CD4-positive, alpha-beta T cell (primary cell): ENCODE measurements at places on chromosomes 13 and 19.

- no peak for DNase-seq
Measured at GRCh38 chr19:41309180-41310032, 566 bp upstream of the CCDC97 start.

GRCh38 chr13:38494445-38494844 is 144.8 kb downstream of the UFM1 start:
- DNase-seq, result no peak

DNA sequence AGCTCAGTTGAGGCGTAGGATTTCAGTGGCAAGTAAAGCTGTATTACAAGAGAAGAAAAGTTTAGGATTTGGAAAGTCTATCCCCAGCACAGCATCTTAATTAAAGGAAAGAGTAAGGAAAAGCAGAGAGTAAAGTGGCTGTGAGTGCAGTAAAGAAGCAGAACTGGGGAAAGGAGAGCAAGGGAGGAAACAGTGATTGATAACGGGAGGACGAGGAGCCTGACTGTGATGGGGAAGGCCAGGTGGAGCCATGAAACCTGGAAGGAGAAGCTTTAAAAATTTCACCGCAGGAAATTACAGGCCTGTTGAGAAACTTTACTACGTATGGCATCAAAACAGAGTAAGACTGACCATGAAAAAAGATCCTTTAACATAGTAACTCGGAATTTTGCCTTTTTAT is 175.6 kb downstream of the SHISA2 start:
- no peak for DNase-seq

DNA sequence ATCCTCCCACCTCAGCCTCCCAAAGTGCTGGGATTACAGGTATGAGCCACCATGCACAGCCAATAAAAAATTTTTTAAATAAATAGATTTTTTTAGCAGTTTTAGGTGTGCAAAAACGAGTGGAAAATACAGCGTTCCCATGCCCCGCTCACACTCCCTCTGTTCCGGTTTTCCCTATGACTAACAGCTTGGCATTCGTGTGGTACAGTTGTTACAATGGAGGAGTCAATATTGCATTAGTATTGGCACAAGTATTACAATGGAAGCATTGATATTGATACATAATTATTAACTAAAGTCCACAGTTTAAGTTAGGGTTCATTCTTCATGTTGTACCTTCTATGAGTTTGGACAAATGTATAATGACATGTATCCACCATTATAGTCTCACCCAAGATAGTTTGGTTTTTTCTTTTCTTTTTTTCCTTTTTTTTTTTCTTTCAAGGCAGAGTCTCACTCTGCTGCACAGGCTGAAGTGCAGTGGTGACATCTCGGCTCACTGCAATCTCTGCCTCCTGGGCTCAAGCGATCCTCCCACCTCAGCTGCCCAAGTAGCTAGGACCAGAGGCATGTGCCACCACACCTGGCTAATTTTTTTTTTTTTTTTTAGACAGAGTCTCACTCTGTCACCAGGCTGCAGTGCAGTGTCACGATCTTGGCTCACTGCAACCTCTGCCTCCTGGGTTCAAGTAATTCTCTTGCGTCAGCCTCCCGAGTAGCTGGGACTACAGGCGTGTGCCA is 15.4 kb upstream of the RAB20 start:
- DNase-seq, result no peak

DNA sequence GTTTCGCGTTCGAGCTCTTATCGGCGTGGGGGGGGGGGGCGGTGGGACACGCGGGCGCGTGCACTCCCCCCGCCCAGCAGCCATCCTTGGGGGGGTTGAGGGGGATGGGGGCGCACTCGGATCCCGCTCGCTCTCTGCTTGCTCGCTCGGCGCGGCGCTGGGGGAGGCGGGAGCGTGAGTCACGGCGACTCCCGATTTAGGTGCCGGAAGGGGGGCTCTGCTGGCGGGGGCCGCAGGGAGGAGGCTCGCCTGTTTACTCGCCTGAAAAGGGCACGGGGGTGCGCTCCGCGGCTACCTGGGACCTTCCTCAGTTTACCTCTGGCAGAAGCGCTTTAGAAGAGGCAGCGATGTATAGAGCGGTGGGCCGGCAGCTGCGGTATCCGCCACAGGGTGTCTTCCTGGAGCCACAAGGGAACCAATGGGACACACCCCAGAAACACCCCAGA is 1.1 kb upstream of the PDE4A start:
- no peak for DNase-seq

GRCh38 chr19:5395556-5395955 is 54.9 kb upstream of the PTPRS start:
- no peak for DNase-seq
